CMK (cell line): ENCODE measurements at places on chromosomes 1 and 21.

- DNase-seq, result no peak
Observed at GRCh38 chr1:231776757-231777062, 150.1 kb downstream of the DISC1 start.

DNA sequence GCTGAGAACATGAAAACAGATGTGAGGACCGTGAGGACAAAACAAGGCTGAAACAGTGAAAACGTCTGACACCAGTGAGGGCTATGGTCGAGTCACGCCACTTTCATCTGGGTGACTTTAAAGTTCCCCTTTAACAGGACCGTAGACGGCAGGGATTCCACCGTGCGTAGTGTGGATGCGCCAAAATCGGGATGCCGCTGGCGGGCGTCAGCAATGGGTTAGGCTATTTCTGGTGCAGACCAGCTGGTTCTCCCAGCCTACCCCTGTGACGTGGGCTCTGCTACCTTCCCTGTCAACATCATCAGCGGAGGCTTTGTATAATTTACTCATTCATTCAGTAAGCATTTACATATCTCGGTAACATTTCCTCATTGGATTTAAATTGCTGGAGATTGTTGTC, 246.6 kb upstream of the AJAP1 start:
- DNase-seq, result no peak

DNA sequence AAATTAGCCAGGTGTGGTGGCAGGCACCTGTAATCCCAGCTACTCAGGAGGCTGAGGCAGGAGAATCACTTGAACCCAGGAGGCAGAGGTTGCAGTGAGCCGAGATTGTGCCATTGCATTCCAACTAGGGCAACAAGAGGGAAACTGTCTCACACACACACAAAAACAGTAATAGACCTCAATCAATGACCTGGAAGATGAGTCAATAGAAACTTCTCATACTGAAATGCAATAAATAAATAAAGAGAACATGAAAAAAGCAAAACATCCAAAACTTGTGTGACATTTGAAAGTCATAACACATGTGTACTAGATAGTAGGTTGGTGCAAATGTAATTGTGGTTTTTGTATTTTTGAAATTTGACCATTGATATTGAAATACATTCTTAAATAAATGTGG, 1338.5 kb downstream of the AMY1C start:
- DNase-seq, result no peak

GRCh38 chr21:45555557-45556301, 13.5 kb upstream of the SLC19A1 start:
- DNase-seq, result no peak

- no peak for DNase-seq
Observed at GRCh38 chr1:156623946-156624813, 5.0 kb downstream of the HAPLN2 start.

DNA sequence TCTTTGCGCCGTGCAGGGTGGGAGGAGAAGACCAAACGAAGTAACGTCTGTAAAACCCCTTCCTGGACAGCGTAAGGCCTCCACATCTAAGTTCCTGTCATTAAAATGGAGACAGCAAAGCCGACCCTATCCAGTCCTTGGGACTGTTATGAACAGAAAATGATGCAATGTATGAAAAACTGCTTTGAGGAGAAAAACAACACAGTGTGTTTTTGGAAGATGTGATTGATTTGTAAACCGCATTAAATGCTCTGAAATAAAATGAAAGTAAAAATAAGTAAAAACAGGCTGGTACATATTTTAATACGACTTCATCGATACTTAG, 827 bp upstream of the URB1 start:
- no peak for DNase-seq

- no peak for DNase-seq
Observed at GRCh38 chr1:17377325-17377953, 5.4 kb downstream of the PADI6 start.

DNA sequence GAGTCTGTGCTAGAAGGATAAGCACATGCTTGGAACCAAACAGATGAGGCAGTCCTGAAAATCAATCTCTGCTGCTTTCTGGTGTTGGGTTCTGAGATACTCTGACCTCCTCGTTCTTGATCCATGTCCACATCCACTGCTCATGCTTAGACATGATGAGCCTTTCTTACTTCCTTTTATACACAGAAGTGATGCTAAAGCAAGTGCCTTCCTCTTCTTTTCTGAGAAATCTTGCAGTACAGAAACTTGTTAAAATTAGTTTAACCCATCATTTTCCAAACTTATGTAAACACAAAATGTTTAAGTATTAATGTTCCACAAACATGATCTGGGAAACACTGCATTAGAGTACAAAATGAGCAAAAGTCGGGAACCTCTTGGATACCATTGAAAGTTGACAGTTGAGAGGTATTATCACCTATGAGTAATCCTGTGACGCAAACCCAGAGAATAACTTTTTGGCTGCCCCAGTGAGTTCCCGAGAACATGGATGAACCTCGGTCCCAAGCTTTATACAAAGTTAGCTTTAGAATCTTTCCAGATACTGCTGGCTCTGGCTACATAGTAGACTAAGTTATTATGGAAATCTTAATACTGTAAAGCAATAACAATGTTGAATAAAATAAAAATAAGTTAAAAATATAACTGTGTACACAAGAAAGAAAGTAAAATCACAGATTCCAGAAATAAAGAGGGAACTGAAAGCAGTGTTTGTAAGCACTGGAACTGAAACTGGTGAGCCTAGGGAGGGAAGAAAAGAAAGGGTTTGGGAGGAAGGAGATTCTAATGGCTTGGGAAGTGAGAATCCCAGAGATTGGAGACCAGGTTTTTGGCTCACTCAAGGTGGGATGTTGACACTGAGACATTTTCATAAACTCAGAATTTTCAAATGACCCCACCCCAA, 429.3 kb upstream of the RUNX1 start:
- DNase-seq, result no peak

- DNase-seq, result no peak
Observed at GRCh38 chr1:54649130-54649898, 7.7 kb downstream of the MROH7 start.

- DNase-seq, result no peak
Observed at GRCh38 chr1:6241107-6241886, 2.7 kb upstream of the HES3 start.

DNA sequence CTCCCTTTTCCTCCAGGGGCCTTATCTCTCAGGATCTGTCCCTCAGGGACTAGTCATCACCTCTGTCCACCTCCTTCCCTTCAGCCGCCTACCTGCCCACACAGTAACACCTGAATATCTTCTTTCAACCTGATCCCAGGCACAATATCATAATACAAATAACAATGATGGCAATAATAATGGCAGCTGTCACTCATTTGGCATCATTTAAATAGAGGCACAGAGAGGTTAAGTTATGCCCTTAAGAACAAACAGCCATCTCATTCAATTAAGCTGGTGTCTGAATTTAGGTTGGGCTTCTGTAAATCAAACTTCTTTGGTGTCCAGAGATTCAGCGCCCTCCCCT, 47.5 kb downstream of the AHDC1 start:
- no peak for DNase-seq

DNA sequence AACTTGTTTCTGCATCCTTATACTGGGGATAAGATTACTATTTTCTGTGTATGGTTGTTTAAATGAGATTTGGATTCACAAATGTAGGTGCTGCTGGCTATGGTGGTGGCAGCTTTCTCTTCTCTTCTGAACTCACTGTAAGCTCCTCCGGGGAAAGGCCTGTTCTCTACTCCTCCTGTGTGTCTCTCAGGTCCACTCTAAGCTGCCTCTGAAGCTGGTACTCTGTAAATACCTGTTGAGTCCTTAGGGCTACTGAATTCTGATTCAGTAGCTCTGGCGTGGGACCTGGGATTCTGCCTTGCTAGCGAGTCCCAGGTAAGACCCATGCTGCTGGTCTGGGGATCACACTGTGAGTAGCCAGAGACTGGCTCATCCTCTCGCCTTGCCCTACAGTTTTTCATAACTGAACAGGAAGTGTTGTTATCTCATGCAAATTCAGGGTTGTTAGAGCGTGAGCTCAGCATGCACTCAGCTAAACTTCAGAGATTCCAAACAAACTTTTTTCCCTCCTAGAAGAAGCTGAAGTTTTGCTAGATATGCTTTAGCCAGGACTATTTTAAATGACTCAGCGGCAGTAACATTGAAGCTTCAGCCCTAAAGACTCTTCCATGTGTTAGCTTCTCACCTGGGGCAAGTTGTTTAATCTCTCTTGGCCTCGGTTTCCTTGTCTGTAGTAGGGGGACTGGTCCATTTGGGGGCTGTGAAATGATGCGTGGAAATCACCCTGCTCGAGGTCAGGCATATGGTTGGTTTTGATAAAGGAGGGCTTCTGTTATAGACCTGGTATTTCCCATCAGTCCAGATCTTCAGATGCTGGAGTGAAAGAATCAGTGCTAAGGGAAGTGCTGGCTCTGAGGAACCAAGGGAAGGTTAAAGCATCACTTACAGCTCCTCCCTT, 271.5 kb upstream of the TMEM51 start:
- no peak for DNase-seq

- no peak for DNase-seq
Observed at GRCh38 chr1:156486421-156487344, 13.9 kb downstream of the MEF2D start.

DNA sequence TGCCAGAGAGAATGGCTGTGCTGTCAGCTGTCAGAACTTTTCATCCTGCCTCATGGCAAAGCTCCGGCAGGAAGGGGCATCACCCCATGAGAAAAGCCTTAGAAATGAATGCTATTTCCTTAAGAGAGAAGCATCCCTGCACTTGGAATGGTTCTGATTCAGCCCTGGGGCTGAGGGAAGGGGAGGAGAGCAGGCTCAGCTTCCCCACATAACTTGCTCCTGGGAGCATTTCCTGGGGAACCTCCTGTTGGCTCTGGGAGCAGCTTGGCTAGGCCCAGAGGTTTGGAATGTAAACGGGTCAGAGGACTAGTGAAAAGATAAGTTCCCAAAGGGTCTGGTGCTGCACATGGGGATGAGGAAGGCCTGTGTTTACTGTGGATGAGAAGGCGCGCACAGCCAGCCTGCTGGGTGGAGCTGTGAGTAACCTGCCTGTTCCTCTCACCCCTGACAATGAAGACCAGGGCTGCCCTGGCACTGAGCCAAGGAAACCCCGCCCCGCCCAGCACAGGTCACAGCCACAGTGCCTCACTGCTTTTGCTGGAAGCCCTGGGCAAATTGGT, 5.0 kb downstream of the PRELP start:
- no peak for DNase-seq

DNA sequence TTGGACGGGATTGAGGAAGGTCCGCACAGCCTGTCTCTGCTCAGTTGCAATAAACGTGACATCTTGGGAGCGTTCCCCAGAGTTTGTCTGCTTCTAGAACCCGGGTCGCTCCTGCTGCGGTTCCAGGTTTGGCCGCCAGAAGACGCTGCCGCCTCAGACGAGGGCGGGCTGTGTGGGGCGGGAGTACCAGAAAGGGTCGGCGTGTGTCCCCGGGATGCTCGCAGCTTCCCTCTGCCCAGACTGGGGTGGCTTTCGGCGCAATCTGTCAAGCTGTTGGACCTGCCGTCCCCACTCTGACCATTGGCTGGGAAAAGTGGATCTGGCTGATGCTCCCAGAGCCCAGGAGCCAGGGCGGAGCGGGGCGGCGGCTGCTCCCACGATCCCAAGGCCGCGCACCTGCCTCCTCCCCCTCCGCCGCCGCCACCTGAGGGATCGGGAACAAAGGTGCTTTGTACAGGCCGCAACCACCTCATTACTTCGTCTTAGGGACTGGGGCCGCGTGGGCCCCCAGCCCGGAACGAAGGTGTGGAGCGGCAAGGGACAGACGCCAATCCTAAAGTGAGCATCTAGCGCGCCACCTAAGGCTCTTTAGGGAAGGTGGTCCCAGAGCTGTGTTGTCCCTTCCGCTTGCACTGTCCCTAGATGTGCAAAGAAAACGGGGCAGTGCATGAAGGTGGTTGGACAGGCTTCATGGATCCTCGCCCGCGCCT, 683 bp upstream of the EFNA4 start:
- no peak for DNase-seq

GRCh38 chr21:42766739-42767560, 112.4 kb downstream of the WDR4 start:
- no peak for DNase-seq

DNA sequence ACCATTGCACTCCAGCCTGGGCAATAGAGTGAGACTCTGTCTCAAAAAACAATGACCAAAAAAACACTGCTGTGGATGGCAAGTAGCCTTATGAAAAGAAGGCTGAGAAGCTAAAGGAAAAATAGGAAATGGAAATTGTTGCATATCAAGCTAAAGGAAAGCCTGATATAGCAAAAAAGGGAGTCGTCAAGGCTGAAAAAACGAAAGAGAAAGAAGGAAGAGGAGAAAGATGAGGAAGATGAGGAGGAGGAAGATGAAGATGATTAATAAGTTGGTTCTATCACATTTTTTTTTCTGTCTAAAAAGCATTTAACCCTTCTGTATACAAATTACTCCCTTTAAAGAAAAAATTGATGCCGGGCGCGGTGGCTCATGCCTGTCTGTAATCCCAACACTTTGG, 10.2 kb upstream of the PRDX1 start:
- no peak for DNase-seq

DNA sequence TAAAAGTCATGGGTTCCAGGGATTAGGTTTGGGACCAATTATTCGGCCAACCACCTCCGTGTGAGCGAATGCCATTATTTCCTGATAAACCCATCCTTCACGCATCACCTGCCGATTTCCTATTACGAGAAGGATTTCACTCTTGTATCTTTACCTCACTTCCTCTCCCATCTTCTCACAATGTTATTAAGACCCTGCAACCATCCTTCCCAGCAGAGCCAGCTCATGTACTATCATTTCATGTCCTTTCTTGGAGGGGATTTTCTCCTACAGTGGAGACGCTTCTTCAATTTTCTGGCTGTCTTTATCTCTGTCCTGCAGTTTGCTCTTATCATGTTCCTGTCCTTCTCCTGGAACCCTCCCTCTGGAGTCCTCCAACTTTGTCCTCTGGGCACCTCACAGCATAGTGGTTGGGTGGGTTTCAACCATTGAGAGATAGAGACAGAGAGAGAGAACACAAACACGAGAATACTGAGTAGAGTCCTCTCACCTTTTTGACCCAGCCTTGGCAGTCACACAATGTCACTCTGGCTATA, 192.2 kb downstream of the DYRK1A start:
- DNase-seq, result no peak
